ENCODE measurements at places on chromosomes 4 and X.

DNA sequence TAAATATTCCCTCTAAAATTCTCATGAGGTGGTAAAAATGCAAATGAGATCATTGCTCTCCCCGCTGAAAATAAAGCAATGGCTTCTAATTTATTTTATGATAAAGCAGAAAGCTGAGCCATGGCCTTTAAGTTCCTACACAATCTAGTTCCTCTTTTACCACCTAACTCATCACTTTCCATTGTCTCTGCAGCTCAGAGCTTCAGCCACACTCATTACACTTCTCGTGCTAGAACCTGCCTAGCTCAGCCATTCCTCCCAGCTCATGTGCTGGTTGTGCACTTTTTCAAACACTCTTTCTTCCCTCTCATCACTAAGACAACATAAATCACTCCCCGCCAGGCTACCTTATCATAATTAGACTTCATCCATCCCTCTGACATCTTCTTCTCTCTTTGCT lies 1112.1 kb upstream of the PRKX start:
- no peak for DNase-seq

GRCh38 chrX:30655991-30656390 lies 2.8 kb downstream of the GK start:
- DNase-seq: no peak

GRCh38 chrX:70444326-70444945 lies at the start of gene DLG3:
DLG3 (plus strand) TSS chrX:70444835; CDS start chrX:70445202, 367 bp downstream.
- DNase-seq: peak; percentile 50

- no peak for DNase-seq
Measured at GRCh38 chr4:10593130-10593529, 91.4 kb downstream of the CLNK start.

- DNase-seq: no peak
Measured at GRCh38 chrX:15143825-15144121, 126.1 kb downstream of the ASB9 start.

DNA sequence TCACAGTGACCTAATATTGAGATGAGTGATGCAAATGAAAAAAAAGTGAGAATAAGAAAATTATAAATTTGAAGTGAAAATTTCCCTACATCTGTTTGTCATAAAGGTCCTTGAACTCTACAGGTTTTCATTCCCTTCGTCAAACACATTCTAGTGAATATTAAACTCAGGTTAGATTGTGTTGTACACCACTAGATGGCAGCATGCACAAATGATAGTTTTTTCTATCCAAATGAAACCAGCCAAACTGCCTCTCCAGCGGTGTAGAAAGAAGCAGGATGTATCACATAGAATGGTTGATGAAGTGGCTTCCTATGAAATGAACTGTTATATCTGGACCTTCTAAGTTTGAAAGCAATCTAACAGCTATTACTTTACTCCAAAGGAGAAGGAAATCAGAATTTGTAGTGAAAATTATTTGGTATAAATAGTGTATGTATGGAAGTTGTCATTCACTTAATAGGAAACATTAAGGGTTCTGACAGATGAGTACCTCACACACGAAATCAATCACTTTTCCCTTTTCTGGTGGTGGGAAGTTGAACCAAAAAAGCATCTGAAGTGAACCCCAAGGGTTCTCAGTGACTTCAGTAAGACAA lies 382.7 kb downstream of the UNC5C start:
- DNase-seq: no peak

All from C1 segment of cervical spinal cord (tissue), 14 donors.